NB4 (cell line): ENCODE measurements at places on chromosomes 2 and 18.

DNA sequence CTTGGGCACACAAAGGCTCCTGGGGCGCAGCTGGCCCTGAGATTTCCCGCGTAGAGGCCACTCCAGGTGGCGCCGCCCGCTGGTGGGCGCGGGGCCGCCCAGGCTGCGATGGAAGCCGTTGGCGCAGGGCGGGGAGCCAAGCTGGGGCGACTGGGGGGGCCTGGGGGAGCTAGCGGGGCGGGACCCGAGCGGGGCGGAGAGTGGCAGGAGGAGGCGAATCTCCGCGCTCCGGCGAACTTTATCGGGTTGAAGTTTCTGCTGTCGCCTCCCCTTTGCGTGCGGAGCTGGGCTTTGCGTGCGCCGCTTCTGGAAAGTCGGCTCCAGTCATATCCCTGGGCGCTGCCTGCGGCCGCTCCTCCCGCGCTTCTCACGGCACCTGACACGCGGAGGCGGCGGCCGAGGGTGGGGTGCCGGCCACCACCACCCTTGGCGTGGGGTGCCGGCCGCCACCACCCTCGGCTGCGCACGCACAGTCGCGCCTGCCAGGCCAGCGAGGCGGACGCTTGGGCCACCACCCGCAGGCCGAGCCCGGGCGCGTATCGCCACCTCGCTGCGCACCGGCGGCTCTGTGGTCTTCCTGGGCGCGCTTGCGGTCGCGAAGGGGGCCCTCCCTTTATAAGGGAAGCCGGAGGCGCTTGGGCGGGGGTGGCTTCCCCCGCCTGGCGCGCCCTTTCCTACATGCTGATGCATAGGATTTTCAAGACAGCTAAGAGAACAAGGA is 919 bp upstream of the CYP1B1 start:
- DNase-seq = peak; percentile 95

- DNase-seq = peak; percentile 82
Observed at GRCh38 chr18:3016585-3017297, 3.8 kb upstream of the LPIN2 start.

DNA sequence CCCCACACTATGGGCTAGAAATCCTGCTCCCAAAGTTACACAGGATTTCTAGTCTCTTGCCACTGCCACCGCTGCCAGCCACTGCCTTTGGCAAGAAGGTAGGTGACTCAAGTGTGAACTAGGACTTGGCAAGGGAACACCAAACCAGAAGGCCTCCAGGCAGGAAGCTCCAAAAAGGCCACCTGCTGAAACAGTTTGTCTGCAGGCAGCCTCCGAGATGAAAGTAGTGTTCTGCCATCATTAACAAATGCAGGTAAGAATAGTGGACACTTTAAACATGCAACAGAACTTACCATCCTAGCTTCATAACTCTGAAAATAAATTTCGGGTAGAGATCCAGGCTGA is 3.9 kb downstream of the ANKRD44 start:
- DNase-seq = peak; percentile 43

DNA sequence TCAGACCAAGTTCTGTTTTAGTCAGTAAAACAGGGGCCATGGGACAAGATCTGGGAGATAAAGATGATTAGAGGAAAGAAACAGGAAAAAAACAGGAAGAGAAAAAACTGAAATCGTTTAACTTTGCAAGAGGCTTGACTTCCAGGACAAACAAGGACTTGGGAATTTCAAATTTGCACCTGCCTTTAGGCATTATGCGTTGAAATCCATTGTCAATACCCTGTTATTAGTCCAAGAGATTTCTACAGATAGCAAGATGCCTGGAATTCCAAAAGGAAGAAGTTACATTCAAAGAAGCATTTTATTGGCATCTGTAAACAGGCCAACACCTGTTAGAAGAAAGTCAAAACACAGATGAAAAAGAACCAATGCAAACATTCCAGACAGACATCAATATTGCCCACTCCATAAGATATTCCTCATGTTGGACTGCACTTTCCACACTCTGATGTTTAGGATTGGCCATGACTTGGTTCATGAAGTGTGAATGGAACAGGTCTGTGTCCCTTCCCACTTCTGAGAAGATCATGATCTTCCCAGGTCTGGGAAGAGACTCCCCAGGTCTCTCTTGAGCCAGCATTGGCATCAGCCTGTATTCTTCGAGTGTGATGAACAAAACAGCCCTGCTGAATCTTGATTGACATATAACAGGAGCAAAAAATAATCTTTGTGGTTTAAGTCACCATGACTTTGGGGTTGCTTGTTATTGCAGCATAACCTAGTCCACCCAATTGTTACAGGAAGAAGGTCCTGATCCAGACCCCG is 181.4 kb upstream of the FN1 start:
- no peak for DNase-seq

DNA sequence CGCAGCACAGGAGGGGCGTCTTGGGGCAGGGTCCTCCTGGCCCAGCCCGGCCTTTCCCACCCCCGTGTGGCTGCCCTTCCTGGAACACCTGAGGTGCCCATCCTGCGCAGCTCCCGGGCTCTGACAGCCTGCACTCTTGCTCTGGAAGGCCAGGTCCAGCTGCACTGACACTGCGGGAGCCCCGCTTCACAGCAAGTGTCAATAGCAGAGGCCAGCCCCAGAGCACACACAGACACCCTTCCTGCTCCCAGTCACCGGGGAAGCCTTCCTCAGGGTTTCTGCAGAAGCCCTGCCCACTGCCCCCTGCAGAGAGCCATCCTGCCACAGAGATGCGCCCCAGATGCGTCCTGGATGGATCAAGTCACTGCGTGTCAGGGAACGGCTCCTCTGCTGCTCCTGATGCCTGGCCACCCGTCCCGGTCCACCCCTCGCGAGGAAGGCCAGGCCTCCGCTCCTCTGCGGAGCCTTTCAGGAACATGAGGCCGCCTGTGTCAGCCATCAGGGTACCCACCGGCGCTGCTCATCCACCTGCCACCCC is 519.2 kb upstream of the MYT1L start:
- DNase-seq = no peak

- no peak for DNase-seq
Observed at GRCh38 chr18:49762191-49763077, 50.9 kb downstream of the ACAA2 start.

DNA sequence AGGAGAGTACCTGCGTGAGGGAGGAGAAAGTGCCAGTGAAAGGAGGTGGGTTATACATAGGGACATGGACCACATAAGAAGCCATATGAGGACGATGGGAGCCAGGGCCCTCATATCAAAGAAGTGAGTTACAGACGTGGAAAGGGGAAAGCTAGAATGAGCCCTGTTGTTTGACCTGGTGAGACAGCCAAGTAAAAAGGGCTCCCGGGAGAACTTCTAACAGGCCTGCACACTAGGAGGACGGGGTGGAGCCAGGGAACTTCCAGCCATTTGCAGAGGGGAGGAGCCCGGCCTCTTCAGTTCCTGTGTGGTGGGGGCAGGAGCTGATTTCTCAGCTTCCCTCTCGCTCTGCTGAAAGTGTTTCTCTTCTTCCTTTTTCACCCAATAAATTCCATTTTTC is 84.1 kb upstream of the SLC66A3 start:
- peak; percentile 54 for DNase-seq

- DNase-seq = no peak
Observed at GRCh38 chr2:62686012-62686685, 19.4 kb upstream of the EHBP1 start.

GRCh38 chr2:174632841-174633622 is 35.4 kb upstream of the WIPF1 start:
- peak; percentile 69 for DNase-seq

- DNase-seq = no peak
Observed at GRCh38 chr2:207766697-207767460, 2.8 kb downstream of the FZD5 start.

DNA sequence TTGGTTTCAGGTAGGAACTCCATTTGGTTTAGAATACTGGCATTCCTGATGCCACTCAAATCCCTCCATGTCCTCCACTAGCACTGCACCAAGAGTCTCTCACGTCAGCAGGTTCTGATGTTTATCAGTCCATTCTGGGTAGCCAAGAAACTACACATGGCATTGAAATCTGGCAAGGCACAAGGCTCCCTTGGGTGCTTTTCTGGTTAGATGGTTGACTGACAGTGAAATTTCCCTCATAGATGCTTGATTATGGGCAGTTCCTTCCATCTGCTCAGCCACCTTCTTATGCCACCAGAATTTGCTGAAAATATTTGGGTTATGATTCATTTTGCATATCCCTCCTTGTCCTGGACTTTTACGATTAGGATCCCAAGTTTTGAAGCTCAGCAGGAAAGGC is 32.6 kb downstream of the EDAR start:
- no peak for DNase-seq

DNA sequence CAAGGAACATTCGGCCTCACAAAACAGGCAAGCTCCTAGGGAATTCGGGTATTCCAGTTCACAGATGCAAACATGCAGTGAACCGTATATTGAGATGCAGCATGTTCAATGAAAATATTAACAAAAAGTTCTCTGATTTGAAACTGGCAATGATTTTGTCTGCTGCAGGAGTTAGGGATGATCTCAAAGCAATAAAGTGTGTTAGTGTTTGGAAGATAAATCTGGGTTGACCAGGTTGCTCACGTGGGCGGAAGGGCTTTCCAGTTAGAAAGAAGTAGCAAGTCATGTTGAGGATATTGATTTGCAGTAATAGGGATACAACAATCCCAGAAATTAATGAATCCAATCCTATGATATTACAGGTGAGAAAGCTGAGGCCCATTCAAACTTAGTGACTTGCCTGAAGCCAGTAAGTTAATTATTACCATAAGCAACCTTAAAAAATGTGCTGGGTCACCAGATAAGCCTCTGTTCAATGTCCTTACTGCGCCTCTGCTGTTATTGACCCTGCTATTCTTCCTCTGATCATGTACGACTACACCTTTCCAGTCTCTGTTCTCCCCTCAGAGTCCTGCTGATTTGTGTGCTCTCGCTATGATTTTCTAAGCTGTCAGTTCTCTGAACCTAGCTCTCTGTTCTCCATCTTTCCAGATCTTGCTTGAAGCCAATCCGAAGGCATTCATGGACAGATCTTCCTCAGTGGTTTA is 370.8 kb downstream of the DSEL start:
- DNase-seq = no peak

DNA sequence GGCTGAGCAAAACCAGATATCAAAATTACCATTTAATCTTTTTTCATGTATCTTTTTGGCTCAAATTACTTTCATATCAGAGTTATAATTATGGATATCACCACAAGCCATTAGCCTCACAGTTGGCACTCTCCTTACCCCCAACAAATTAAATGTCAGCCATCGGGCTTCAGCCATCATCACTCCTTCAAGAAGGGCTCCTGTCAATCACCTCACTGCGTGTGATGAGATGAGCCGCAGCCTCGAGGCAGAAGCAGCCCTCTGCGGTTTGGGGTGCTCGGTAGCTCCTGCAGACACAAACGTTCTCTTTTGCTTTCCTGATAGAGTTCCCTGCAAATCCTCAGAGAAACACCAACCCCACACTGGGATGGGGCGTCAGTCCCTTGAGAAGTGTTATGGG is 94.1 kb downstream of the DNER start:
- no peak for DNase-seq

DNA sequence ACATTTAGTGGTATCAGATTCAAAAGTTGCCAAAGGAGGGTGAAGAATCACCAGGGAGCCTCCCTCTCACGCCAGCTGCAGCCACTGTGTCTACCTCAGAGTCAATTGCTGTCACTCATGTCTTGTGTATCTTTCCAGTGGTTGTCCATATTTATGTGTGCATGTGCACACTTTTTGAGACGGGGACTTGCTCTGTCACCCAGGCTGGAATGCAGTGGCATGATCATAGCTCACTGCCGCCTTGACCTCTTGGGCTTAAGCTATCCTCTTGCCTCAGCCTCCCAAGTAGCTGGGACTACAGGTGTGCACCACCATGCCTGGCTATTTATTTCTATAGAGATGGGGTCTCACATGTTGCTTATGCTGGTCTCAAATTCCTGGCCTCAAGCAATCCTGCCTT is 4.0 kb downstream of the MOCOS start:
- DNase-seq = no peak

- DNase-seq = no peak
Observed at GRCh38 chr2:72623481-72623880, 202.4 kb downstream of the EXOC6B start.

DNA sequence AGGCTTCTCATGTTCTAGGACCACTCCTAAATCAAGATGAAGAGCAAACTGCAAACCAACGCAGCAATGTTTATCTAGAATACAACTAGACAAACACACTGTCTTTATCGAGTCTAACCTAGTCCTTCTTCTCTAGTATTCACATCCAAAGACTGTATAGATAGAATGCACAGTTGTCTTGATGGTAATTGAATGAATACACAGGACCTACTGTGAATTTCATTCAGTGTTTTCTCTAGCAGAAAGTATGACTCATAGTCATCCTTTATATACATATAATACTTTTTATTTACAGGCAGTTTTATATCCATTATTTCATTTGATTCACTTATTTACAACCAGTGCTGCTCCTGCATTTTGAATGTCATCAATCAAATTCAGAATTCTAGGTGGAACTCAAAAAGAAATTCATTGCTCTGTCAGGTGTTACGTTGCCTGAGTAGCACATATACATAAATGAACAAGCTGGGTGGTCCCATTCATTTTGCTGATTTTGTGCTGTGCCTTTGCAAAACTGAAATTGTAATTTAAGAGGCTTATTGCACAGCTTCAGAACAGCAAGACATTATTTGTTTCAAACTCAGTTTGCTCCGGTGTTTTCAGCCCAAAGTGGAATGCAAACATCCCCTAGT is 374.8 kb downstream of the EPHA4 start:
- no peak for DNase-seq

DNA sequence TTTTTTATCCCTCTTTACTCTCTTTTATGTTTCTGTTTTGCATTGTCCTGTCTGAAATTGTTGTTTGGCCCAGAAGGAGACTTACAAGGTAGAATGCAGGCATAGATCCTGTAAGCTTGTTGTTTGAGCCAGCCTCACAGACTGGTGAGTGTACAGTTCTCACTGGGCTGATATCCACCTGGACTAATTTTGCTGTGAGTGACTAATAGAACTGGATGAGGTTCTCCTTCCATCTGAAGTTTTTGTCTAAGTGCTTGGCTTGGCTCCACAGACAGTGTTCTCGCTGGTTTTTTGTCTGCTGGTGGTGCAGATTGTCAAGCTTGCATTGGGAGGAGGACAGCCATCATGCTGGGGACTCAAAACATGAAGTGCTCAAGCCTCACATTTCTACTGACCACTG is 495.7 kb downstream of the TSN start:
- no peak for DNase-seq

DNA sequence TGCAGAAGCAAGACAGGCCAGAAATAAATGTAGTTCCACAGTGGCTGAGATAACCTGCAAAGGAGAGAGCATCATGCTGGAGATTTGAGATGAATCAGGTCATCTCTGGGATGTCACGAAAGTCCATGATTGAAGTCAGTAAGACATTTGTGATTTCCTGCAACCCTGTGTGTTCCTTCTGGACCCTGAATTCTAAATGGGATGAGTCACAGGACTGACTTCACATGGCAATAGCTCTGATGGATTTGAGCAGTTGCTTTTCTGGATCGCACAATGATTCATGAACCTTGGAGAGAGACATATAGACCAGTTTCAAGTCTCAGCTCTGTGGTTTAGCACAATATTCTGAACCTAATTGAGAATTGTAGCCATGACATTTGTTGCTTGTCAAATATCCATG is 102.9 kb downstream of the TSN start:
- no peak for DNase-seq
